ENCODE measurements at places on chromosomes 7 and 10. TPM values are rescaled to one million over a fixed set of nuclear protein-coding genes. Genes with fewer than 3 reads are reported as not detected.

DNA sequence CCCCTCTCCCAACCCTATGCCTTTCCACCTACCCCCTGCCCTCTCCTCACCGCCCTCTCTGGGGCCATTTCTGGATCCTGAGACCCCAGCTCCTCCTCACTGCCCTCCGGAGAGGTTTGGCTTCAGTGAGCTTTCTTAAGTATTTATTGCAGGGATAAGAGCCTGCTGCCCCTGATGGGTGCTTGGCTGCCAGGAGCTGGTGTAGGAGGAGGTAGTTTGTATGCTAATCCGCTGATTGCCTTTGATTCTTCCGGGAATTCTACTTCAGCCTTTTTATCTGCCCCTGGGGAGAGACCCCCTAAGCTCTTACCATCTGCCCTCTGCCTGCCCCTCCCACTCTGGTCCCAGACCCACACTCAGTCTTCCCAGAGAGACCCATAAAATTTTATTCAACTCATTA, 263.5 kb upstream of the PODXL start:
- no peak for DNase-seq

GRCh38 chr10:89252225-89252585, 630 bp upstream of the LIPA start:
- no peak for DNase-seq

- DNase-seq, result no peak
Observed at GRCh38 chr10:13110908-13111307, 10.9 kb downstream of the OPTN start.

DNA sequence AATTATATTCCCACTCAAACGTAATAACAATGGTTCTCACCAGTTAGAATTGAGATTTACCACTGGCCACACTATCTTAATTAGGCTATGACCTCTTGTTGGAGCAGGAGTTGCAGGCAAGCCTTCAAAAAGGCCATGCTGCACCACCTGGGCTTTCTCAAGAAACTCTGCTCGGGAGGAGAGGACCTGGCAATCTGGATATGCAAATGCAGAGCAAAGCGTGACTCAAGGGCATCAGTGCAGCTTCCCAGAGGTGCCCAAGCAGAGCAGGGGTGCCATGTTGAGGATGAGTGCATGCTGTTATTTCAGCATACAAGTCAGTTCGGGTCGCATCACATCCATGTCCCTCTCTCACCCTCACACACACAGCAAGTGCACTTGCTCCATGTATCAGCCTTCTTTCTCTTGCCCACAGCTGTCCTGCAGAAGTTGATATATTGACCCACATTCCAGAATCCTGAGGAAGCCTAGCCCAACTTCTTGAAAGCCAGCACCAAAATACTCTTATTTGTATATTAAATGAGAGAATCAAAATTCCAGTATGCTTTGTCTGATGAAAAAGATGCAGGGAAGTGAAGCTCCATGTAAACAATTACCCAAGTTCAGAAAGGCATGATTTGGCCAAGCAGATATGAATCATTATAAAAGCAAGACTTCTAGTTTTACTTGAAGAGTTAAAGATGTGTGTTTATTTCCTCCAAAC, 55.7 kb upstream of the IL6 start:
- DNase-seq, result no peak

- DNase-seq, result peak; percentile 95
Observed at GRCh38 chr10:101012525-101013364, 13.1 kb downstream of the LZTS2 start.

- DNase-seq, result no peak
Observed at GRCh38 chr10:36591436-36591835, 534.0 kb upstream of the ANKRD30A start.

DNA sequence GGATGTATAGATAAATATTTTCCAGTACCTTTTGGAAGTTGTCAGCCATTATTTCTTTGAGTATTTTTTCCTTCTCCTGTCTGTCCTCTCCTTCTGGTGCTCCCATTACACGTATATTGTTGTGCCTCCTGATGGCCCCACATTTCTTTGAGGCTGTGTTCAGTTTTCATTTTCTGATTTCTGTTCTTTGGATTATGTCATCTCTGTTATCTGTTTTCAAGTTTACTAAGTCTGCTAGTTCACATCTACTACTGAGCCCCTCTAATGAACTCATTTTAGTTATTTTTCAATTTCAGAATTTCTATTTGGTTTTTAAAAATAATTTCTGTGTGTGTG, 16.3 kb downstream of the RBM33 start:
- no peak for DNase-seq

- no peak for DNase-seq
Observed at GRCh38 chr7:101659706-101660105, 30.6 kb upstream of the MYL10 start.

DNA sequence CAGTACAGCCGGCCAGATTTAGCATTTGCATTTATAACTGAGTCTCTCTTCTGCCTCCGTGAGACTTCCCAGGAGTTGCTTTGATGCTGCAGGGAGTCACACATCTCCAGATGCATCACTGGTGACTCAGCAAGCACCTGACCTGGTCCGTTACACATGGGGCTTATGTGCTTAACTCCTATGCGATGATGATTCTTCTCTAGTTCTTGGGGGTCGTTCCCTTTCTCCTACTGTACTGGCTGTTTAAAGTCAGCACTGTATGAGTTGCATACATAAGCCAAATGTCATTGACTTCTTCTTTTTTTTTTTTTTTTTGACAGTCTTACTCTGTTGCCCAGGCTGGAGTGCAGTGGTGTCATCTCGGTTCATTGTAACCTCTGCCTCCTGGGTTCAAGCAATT, 13.0 kb upstream of the AKR1E2 start:
- DNase-seq, result peak; percentile 6

DNA sequence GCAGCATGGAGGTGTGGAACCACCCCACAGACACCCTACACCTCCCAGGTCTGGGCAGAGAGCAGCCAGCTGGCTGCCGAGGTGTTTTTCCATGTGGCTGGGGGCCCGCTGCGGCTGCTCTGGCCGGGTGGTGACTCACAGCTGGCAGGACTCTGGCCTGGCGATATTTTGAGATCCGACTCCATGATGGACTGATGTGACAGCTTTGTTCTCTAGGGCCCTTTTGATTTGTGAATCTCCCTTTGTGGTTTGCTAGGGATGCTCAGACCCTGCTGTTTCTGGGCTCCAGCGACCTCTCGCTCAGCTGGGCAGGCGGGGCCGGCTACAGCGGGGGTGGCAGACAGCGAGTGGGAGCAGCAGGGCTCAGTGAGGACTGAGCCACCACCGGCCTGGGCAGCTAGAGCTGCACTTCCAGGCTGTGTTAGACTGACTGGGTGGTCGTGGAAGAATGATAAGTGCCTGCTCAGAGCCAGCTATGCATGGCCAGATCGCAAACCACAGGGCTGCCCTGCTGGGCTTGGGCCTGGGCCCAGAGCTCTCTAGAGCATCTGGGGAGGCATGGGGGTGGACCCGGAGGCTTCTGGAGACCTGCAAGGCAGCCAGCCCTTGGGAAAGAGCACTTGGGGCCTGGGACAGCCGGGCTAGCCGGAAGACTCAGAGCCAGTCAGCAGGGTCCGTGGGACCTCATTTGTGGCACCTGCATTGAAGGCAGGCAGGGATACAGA, 46.2 kb upstream of the GDF10 start:
- no peak for DNase-seq

DNA sequence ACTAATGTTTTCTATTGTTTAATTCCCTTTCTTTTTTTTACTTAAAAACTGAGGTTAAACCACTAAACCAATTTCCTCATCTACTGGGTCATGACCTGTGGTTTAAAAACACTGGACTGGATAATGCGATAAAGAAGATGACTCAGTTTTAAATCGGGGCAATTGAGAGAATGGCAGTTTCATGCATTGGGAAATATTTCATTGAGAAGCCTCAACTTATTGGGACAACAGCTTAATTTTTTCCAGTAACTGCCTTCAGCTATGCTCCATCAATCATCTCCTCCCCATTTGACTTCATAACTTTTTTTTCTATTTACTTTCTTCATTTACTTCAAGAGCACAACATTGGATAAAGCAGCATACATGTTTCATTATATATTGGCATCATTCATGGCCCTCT, 61.8 kb upstream of the MET start:
- no peak for DNase-seq

GRCh38 chr7:131454498-131454897, 101.9 kb downstream of the PODXL start:
- no peak for DNase-seq

- no peak for DNase-seq
Observed at GRCh38 chr10:119320981-119321380, 113.6 kb downstream of the GRK5 start.

- no peak for DNase-seq
Observed at GRCh38 chr10:3573498-3573897, 211.5 kb downstream of the KLF6 start.

DNA sequence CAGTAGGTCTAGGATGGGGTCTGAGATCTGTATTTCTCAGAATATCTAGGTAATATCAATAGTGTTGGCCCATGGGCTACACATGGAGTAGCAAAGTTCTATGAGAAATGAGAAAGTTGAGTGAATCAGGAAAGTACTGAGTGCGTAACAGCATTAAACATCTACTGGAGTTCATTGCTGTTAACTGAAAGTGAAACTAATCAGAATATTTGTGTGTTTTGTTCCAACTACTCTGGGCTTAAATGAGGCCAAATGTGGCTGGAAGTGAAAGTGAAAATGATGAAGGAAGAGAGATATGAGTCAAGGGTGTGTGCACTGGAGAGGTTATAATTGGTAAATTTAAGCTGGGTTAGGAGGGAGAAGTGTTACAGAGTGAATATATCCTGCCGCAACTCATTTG, 46.5 kb downstream of the TMEM106B start:
- DNase-seq, result no peak

DNA sequence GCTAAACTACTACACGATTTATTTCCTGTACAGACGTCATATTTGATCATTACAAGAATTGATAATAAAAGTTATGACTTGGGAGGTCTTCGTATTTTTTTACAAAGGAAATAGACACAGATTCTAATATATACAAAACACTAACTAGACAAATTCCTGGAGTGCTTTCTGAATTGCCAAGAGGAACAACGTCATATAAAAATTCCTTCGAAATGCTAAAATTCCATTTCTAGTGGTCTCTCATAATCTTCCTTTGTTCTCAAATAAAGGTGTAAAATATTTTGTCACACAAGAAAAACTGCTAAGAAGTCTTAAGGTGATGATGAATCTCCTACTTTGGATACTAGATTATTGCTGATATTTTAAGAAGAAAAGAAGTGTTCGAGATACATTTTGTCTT, 85.4 kb downstream of the CDK6 start:
- peak; percentile 58 for DNase-seq

GRCh38 chr7:30709549-30709948, 27.3 kb upstream of the CRHR2 start:
- DNase-seq, result no peak

- peak; percentile 42 for DNase-seq
Observed at GRCh38 chr7:4830176-4830575, 31.7 kb downstream of the PAPOLB start.

GRCh38 chr10:10054466-10054865, 963.2 kb upstream of the CELF2 start:
- DNase-seq, result no peak

DNA sequence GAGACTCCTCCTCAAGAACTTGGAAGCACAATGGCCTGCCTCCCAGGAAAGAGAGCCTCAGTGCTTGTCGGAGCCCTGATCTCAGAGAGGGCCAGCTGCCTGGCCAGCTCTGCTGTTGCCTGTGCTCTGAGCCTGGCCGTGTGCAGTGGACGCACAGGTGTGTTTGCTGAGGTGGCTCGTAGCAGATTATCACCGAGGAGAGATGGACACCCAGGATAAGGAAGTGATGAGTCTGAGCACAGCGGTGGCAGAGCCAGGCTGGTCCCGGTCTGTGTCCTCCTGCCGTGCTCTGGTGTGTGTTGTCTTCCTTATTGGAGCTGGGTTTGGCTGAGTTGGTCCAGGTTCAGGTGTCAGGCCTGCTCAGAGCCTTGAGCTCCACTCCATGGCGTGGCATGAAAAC, 208.5 kb downstream of the EBF3 start:
- DNase-seq, result no peak

- no peak for DNase-seq
Observed at GRCh38 chr7:45975367-45975766, 54.3 kb upstream of the IGFBP3 start.

GRCh38 chr7:154783281-154783909, 219.5 kb downstream of the PAXIP1 start:
- no peak for DNase-seq

DNA sequence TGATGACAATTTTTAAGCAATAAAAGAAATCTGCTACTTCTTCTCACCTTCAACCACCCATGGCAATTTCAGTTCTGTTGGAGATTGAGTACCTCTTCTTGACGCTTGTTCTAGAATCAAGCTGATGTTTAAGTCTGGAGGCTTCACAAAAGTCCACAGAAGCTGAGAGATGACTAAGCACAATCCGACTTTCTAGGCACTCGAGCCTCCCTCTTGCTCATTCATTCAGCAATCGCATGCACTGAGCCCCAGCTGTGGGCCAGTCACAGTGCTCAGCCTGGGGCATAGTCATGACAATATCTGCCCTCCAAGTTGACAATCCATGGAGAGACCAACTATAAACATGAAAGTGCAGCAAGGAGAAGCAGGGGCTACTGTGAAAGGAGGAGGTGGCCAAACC, 103.2 kb downstream of the IPMK start:
- DNase-seq, result no peak

DNA sequence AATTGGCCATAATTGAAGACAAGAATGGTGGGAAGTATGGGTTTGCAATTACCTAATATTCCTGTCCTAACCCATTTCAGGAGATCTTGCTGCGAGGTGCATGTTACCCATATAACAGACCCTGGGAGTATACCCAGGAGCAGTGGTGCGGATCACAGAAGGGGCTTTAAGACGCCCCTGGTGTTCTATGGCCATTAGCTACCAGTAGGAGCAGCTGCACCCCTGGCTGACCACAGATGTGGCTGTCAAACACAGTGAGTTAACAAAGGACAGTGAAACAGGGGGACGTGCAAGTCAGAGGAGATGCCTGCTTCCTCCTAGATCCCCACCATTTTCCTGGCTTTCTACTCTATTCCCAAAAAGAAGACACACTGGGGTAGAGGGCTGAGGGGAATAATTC, 25.2 kb downstream of the AOC1 start:
- no peak for DNase-seq

GRCh38 chr7:70935854-70936253, 196.1 kb upstream of the GALNT17 start:
- DNase-seq, result no peak

- DNase-seq, result no peak
Observed at GRCh38 chr7:32569388-32570289, 74.3 kb downstream of the AVL9 start.

GRCh38 chr10:11578802-11579255, 32.6 kb downstream of the USP6NL start:
- DNase-seq, result no peak

Gene DRGX
- total RNA-seq, result not detected

Gene CC2D2B
- total RNA-seq, result not detected

Gene LIPK
- total RNA-seq, result not detected

Gene H2BK1
- not detected for total RNA-seq

Gene CRPPA
- 0.38 TPM for total RNA-seq

Gene C10orf62
- 0.12 TPM for total RNA-seq

Gene CPN1
- total RNA-seq, result not detected

Gene CCSER2
- total RNA-seq, result 24.3 TPM

Gene STAMBPL1
- total RNA-seq, result 39.8 TPM

Gene ADCY1
- 2.3 TPM for total RNA-seq

Gene NAT16
- total RNA-seq, result not detected
